ENCODE measurements at places on chromosomes 11 and 22. TPM values are rescaled to one million over a fixed set of nuclear protein-coding genes. Genes with fewer than 3 reads are reported as not detected.

Gene OR52H1
- 1.8 TPM for total RNA-seq

Gene BACE1-AS
- 5.9 TPM for total RNA-seq

GRCh38 chr11:92253421-92253820 lies 28.8 kb downstream of the FAT3 start:
- no peak for DNase-seq
- H3K27me3 ChIP-seq: no peaks in the 10 kb centered on the region
- no peaks in the 10 kb centered on the region for H3K4me1 ChIP-seq

GRCh38 chr11:125939081-125939521 lies 6.7 kb upstream of the VSIG10L2 start:
- H3K4me1 ChIP-seq: no peaks in the 10 kb centered on the region
- no peak overlapping the region for H3K4me3 ChIP-seq
- no peaks in the 10 kb centered on the region for H3K36me3 ChIP-seq
- no peak for DNase-seq
- H3K27ac ChIP-seq: no peak overlapping the region

DNA sequence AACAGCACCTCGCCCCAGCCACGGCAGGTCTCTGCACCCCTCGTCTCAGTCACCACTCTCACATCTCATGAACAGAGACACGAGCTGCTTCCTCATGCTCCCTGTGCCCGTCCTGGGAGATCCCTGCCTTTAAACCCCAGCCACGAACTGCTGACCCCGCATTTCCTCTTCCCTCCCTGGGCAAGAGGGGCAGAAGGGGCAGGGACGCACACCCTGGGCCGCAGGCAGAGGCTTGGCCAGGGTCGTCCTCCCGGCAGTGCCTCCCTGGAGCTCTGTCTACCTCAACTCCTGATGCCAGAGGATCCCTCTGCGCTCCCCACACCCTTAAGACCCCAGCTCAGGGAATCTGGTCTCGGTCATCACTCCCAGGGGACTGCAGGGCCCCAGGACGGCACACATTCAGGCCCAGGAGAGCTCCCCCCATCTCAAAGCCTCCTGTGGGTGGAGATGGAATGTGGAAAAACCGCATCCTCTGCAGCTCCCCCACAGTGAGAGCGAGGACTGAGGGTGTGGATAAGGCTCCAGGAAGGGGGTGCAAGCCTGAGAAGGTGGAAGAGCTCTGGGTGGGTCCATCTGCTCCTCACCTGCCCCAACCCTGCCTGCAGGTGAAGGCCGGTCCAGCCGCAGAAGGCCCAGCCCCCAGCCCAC lies 1.2 kb downstream of the BID start:
- no peak overlapping the region for H3K27ac ChIP-seq
- no peaks in the 10 kb centered on the region for H3K27me3 ChIP-seq
- no peaks in the 10 kb centered on the region for H3K36me3 ChIP-seq
- DNase-seq: no peak
- peak overlapping the region; percentile 88 for H3K4me3 ChIP-seq

Measured in breast epithelium (tissue), 4 donors.